ENCODE measurements at places on chromosomes 5 and 9.

GRCh38 chr9:104604801-104605200 lies 626 bp downstream of the OR13C2 start:
- no peak for DNase-seq

DNA sequence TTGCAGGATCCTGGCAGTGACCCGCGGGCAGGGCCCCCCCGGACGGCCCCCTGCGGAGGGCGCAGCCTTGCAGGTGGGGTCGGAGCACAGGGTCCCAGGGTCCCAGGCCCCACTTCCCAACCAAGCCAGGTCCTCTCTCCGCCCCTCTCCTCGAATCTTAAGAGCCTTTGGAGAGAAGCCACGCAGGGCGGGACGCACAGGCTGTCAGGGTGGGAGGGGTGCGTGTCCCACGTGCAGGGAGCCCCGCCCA lies 18.4 kb upstream of the EGFL7 start:
- DNase-seq: no peak

- no peak for DNase-seq
These were observed 80.1 kb downstream of the TRIM32 start for GRCh38 chr9:116767219-116767618.

GRCh38 chr5:142278627-142279026 lies 46.2 kb downstream of the SPRY4 start:
- DNase-seq: no peak

- DNase-seq: no peak
These were observed 22.1 kb downstream of the MCIDAS start for GRCh38 chr5:55205001-55205400.

- no peak for DNase-seq
These were observed 2.0 kb upstream of the DOLPP1 start for GRCh38 chr9:129078691-129079503.

DNA sequence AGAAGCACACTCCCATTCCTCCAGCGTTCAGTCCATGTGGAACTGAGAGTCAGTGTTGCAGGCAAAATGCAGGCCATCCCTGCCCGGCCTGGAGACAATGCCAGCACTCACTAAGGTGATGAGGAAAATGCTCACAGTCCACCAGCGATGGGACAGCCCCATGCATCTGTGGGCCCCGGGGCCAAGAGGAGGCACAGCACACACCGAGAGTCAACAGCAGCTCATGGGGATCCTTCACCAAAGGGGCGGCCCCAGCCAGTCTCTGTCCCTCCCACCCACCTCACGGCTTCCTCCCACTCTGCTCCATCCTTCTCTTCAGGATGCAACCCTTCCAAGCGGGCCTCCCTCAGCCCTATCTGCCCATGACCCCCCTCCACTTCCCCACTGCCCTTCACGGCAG lies 6.2 kb downstream of the SEMA4D start:
- DNase-seq: no peak

- DNase-seq: peak; percentile 12
These were observed 92.9 kb downstream of the ANKRD18A start for GRCh38 chr9:38527503-38527902.

- no peak for DNase-seq
These were observed 1.3 kb upstream of the OR13J1 start for GRCh38 chr9:35871545-35871944.

- peak; percentile 65 for DNase-seq
These were observed 33.3 kb downstream of the TLE1 start for GRCh38 chr9:81656004-81656403.

All from choroid plexus epithelial cell (primary cell).